Neural progenitor cell (in vitro differentiated cells): ENCODE measurements at places on chromosomes 2 and 18.

DNA sequence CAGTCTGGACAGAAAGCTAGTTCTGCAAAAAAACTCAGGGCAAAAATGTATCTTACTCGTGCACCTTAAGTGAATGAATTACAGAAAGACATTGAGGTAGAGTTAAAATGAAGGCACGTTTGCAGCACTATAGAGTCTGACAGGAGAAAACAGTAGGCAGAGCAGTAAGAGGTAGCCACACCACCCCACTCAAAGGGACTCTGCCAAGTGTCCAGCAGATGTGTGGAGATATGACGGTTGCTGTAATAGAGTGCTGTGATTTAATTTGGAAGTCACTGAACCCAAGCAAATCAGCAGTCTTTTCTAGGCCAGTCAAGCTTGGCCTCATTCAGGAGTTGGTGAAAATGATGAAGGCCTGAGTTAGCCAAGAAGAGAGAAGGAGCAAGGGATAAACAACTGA is 464.4 kb downstream of the PTPRM start:
- DNase-seq = no peak

DNA sequence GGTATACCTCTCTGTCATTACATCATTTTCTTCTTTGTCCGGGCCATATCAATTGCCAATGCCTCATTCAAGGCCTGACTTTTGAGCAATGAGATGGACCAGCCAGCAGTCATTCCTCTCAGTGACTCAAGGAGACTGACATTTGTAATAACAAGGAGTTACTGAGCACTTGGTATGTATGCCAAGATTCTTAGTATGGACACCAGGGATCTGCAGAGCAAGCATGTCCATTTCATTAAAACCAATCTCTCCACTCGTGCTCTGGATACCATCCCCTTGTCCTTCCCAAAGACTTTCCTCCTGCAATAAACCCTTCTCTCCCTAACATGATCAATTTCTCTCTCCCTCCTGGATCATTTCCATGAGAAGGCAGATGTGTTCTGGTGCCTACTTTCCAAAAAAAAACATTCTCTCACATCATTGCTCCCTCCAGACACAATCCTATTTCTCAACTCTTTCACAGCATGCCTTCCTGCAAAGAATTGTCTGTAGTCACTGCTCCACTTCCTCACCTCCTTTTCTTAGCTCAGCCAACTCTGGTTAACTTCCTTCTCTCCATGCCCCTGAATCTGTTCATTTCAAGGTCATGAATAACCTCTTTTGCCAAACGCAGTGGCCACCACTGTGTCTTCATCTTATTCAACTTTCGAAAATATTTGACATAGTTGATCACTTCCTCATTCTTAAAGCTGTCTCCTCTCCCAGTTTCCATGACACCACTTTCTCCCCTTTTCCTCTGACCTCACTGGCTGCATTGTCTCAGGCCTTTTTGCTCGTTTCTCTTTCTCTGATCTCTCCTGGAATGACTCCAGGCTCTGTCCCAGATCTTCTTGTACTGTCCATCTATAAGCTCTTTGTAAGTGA is 102.8 kb upstream of the CYP1B1 start:
- no peak for DNase-seq

GRCh38 chr2:12855508-12855907 is 138.8 kb downstream of the TRIB2 start:
- DNase-seq = no peak

- no peak for DNase-seq
Observed at GRCh38 chr2:59658906-59659635, 894.4 kb downstream of the BCL11A start.

DNA sequence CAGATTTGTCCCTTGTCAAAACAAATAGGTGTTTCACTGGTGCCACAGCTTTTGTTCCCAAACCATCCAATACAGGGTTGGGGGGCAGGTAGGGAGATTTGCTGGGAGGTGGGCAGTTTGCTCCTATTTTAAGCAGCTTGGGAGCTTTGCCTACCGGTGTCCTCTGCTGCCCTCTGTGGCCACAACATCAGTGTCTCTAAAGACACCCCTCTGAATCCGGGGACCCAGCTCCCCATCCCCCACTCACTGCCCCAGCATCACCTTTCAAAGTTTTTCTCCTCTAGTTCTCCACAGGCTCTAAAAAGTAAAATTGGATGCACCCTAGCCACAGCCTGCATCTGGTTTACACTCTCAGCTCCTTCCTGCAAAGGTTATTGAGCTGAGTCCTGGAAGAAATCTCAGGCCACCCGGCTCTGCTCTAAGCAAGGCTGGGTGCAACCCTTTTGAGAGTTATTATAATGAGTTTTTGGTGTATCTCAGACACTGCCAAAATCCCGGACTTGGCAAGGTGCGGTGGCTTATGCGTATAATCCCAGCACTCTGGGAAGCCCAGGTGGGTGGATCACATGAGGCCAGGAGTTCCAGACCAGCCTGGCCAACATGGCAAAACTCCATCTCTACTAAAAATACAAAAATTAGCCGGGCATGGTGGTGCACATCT is 2.9 kb upstream of the EPAS1 start:
- DNase-seq = peak; percentile 74

DNA sequence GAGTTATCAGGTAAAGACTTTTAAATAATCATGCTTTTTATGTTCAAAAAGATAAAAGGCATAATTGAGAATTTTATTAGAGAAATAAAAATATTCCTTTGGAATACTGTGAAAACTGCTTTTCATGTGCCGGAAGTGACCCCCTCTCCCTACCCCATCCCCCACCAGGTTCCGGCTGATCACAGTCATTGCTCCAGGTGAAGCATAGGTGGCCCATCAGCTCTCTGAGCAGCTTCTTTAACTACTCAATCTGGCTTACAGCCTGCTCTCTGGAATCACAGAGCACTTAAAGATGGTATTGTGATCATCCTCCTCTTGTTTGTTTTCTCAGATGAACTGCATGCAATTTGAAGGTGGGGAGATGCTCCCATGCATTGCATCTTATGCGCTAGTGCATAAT is 257.7 kb downstream of the EN1 start:
- no peak for DNase-seq

DNA sequence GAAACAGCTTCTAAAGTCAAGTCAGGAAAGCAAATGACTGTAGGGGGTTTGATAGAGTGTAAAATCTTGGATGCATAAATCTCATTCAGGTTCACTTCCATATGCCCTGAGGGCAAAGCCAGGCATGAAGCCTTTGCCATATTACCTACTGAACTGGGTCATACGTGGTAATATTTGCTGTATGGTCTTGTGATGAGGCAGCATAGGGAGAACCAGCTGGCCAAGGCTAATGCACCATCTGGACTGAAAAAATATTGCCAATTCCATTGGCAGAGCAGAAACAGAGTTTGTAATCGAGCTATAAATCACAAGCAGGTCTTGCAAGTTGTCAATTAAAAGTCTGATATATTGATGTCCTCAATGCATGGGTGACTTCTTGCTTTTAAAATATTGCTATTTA is 243.8 kb downstream of the ERBB4 start:
- no peak for DNase-seq

DNA sequence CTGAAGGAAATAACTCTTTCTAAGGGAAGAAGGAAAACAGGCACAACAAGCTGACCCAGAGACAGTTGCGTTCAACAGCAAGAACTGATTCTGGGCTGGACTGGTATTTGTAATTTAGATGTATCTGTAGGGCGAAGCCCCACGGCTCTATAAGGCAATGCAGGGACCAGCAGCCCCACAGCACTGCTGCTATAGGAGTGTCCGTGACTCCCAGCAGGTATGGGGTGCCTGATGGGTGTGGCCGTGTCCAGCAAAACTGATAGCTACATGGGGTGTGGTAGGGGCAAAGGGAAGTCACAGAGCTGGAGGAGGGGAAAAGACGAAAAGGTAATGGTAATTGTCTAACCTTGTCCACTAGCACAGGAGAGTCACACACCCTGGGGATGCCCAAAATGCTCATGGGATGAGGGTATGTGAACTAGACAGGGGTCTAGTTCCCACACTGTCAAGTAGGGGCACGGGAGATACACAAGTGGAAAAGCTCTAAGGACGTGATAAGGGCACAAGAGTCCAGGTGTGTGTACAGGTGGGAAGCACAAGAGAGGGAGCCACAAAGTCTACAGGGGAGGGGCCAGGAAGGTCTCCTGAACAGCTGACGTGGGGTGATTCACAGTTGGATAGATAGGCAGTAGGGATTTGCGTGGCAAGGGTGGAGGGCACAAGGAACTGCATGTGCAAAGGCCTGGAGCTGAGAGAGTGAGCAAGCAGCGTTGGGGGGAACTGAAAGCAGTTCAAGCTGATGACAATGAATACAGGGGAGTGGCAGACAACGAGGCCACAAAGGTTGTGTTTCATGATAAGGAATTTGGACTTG is 48.5 kb upstream of the ASPRV1 start:
- no peak for DNase-seq

DNA sequence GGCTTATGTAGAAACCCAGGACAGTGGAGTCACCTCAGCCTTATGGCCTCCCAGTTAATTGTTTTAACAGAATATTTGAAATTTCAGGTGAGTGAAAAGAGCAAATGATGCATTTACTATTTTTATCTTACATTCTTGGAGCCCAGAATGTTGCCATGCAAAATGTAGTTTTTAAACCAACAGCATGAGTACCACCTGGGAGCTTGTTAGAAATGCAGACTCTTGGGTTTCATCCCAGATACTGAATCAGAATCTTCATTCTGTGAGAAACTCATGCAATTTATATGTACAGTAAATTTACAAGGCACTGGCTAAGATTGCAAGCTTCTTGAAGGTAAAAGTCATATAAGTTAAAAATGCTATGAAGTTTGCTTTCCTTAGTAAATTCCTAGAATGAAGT is 654.5 kb upstream of the CDH2 start:
- DNase-seq = no peak

- no peak for DNase-seq
Observed at GRCh38 chr2:239201531-239201876, 199.3 kb downstream of the HDAC4 start.

DNA sequence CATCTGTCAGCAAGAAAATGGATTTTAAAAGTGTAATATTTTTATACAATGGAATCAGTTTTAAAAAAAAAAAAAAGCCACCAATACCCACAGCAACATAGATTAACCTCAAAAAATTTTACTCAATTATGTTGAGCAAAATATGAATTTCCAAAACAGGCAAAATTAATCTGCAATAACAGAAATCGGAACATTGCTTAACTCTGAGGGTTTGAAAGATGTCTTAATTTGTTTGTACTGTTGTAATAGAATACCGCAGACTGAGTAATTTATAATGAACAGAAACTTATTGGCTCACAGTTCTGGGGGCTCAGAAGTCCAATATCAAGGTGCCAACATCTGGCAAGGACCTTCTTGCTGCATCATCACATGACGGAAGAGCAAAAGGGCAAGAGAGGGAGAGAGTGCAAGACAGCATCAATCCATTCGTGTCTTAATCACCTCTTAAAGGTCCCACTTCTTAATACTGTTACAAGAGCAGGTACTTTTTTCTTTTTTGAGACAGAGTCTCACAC is 31.8 kb upstream of the TNFAIP6 start:
- DNase-seq = no peak

- no peak for DNase-seq
Observed at GRCh38 chr2:184637781-184638180, 39.5 kb downstream of the ZNF804A start.
